ENCODE measurements at places on chromosomes 6 and 20. TPM values are rescaled to one million over a fixed set of nuclear protein-coding genes. Genes with fewer than 3 reads are reported as not detected.

The TTK gene
- 1.8 TPM for total RNA-seq

The GRIK2 gene
- 1.4 TPM for total RNA-seq

The PLA2G7 gene
- 3.0 TPM for total RNA-seq

The OPRL1 gene
- total RNA-seq: 0.50 TPM

The DPPA5 gene
- not detected for total RNA-seq

The DEFB124 gene
- not detected for total RNA-seq

The F13A1 gene
- not detected for total RNA-seq

The MEP1A gene
- total RNA-seq: not detected

The HSPA12B gene
- total RNA-seq: not detected

The TFAP2A gene
- total RNA-seq: 15.7 TPM

The PAK1IP1 gene
- 14.8 TPM for total RNA-seq

The NPBWR2 gene
- not detected for total RNA-seq

The DSTN gene
- 398 TPM for total RNA-seq

The ALDH5A1 gene
- 3.0 TPM for total RNA-seq

The TAGAP gene
- 0.33 TPM for total RNA-seq

The C6orf141 gene
- 73.7 TPM for total RNA-seq

The SNAI1 gene
- total RNA-seq: not detected

The MAD2L1BP gene
- total RNA-seq: 21.5 TPM

The TOX2 gene
- 9.1 TPM for total RNA-seq

The BLCAP gene
- total RNA-seq: 106 TPM

The JPH2 gene
- 3.0 TPM for total RNA-seq

The CTCFL gene
- not detected for total RNA-seq

The HTR1E gene
- total RNA-seq: not detected

The POU5F1 gene
- 1.0 TPM for total RNA-seq

The HRH3 gene
- total RNA-seq: not detected

The OR2B6 gene
- not detected for total RNA-seq

The GMNN gene
- 18.2 TPM for total RNA-seq

The FGD2 gene
- not detected for total RNA-seq

The RXRB gene
- 15.0 TPM for total RNA-seq

The EYA4 gene
- not detected for total RNA-seq

The PBOV1 gene
- total RNA-seq: not detected

The ADGRG6 gene
- total RNA-seq: 28.5 TPM

The KHDC1 gene
- total RNA-seq: 1.2 TPM

The OR12D3 gene
- total RNA-seq: not detected

The CLIC5 gene
- total RNA-seq: not detected

The FOXA2 gene
- total RNA-seq: 6.7 TPM

The OVOL2 gene
- total RNA-seq: 2.0 TPM

The NFS1 gene
- 28.1 TPM for total RNA-seq

The ARG1 gene
- total RNA-seq: not detected

The B3GALT4 gene
- 0.45 TPM for total RNA-seq

The SDCBP2 gene
- total RNA-seq: 13.8 TPM

The MMP24OS gene
- 94.6 TPM for total RNA-seq

The PACRG gene
- total RNA-seq: not detected

The BTN1A1 gene
- not detected for total RNA-seq

The PREX1 gene
- 0.17 TPM for total RNA-seq

The C6orf52 gene
- total RNA-seq: 2.1 TPM

The CFAP206 gene
- total RNA-seq: not detected

The SLC4A11 gene
- 6.7 TPM for total RNA-seq

The GHRH gene
- total RNA-seq: not detected

The SMIM26 gene
- 72.9 TPM for total RNA-seq

The TRIM40 gene
- total RNA-seq: not detected

The DEFB126 gene
- not detected for total RNA-seq

The STXBP5 gene
- total RNA-seq: 31.4 TPM

The GJA1 gene
- total RNA-seq: 114 TPM

The MOG gene
- total RNA-seq: not detected

The NT5DC1 gene
- total RNA-seq: 11.3 TPM

The PPIL1 gene
- total RNA-seq: 33.5 TPM

The FBXL4 gene
- 15.7 TPM for total RNA-seq

The ME1 gene
- total RNA-seq: 28.8 TPM
